ENCODE measurements at places on chromosomes 5 and 9. TPM values are rescaled to one million over a fixed set of nuclear protein-coding genes. Genes with fewer than 3 reads are reported as not detected.

FCHO2 gene
- 13.3 TPM for total RNA-seq

NOP16 gene
- total RNA-seq = 18.6 TPM

TMC1 gene
- total RNA-seq = not detected

SPINK7 gene
- not detected for total RNA-seq

OR1L8 gene
- not detected for total RNA-seq

DNA sequence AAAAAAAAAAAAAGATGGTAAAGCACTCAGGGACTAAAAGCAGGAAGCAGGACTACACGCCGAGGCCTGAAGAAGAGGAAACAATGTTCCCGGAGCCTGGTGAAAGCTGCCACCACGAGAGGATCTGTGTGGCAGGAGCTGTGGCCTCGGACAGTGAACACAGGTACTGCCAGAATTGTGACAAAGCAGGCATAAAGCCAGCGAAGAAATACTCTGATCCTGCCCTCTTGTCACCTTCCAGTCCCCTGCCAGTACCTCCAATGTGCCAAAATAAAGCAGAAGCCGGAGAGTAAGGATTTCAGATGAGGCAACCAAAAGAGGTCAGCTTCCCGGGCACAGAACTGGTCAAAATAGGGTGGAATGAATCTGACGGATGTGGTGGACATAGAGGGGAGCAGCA, 211.5 kb upstream of the TARS1 start:
- no peak for DNase-seq

DNA sequence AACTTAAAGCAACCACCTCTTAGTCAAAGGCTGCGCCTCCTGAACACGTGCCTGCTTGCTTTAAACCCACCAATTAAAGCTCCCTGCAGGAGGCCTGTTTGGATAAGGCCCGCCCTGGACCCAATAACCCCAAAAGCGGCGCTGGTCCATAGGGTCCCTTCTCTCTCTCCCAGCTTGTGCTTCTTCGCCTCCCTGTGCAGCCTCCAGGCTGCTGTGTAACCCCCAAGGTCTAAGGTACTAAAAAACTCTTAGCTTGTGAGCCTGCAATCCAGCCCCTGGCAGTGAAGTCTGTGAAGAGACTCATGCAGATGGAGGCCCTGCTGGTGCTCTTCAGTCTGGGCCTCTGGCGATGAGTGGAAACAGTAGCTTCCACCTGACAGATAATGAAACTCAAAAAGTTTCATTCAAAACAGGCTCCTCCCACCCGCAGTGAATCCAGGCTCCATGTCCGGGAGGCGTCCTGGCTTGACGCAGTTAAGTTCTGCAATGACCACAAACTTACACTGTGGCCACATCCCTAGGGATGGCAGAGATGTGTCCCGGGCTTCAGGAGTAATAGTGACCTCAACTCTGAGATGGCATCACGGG, 97.3 kb downstream of the PRRT1B start:
- DNase-seq = no peak

- peak; percentile 81 for DNase-seq
Observed at GRCh38 chr9:34985311-34985899, 4.1 kb upstream of the DNAJB5 start.

- no peak for DNase-seq
Observed at GRCh38 chr9:126411225-126411947, 84.8 kb downstream of the MVB12B start.

GRCh38 chr5:66769839-66770617, 173.8 kb downstream of the MAST4 start:
- DNase-seq = peak; percentile 78

DNA sequence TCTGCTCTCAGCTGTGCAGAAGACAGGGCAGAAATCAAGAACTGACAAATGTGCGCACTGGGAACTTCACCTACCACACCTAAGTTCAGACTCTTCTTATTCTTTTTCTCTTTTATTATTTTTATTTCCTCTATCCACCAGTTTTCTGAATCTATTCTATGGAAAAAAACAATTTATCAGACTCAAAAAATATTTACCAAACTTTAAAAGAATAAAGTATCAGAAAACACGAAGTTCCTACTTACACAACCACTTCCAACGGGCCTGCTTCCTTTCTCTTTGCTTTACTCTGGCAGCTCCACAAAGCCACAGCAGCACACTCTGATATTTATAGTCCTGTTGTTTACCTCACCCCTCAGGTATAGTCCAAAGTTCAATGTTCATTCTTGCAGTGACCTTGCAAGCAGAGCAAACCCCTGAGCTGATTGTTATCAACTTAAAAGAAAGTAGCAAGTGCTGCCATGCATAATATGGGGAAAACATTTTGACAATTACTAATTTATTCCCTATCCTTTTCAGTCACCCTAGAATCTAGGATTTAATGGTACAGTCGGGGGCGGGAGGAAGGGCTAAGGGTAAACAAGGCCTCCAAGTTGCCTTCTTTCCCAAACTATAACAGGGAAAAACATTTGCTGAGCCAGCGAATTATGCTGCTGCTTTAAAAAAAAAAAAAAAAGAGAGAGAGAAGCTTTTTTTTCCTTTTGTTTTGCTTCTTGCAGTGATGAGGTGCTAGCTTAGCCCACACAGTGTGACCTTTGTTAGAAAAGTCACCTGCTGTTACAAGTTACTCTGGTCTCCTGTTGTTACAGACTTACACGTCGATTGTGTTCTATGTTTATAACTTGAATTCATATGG, at the start of gene SELENOP:
TSS of gene SELENOP (minus strand) at position 302 of the 856 bp plus-strand sequence. CDS start 3,539 bp downstream, outside the sequence.
- no peak for DNase-seq

- no peak for DNase-seq
Observed at GRCh38 chr5:168851902-168852321, 272.7 kb upstream of the PANK3 start.

- no peak for DNase-seq
Observed at GRCh38 chr9:86734771-86735170, 212.5 kb downstream of the GAS1 start.

DNA sequence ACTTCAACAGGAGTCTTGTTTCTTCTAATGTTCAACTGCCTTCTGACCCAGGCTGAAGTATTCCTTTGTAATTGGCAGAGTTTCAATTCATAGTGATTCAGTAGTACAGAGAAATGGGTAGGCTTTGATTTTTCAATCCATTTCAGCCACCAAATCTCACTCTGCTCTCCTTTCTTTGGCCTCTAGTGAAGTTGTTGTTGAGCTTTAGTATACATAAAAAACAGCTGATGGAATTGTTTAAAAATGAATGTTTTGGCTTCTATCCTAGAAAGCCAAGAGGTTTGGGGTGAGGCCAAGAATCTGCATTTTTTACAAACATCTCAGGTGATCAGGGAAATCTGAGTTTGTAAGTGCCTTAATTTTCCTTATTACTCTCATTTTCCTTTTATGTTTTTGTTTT, 182.9 kb upstream of the MAP1B start:
- DNase-seq = no peak

GRCh38 chr5:113218906-113219517, 215.8 kb downstream of the TSSK1B start:
- DNase-seq = no peak

DNA sequence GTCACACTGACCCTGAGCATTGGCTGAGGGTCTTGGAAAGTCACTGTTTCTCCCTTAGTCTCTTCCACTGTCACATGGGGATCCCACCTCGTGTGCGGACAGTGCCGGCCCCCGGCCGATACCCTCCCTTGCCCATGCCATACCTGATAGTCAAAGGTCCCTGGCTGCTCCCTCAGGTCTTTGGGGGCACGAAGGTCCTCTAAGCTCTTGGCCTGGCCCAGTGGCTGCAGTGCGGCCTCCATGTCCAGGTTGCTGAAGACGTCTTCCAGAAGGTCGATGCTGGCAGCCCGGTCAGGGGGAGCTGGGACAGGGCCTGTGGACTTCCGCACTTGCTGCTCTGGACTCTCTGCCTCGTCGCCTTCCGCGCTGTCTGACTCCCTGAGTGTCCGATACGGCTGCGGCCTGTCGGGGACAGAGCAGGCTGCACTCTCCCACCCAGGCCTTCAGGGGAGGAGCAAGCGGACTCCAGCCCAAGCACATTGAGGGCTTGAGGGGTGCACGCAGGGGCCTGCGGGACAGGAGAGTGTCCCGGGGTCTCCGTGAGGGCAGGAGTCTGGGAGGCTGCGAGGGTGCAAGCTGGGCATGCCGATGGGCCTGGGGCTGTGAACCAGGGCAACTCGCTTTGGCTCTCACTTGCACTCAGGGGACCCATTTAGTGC, 27.6 kb downstream of the CRB2 start:
- no peak for DNase-seq

- DNase-seq = no peak
Observed at GRCh38 chr5:44885903-44886302, 77.2 kb downstream of the MRPS30 start.

Data from glutamatergic neuron (in vitro differentiated cells).